ENCODE measurements at places on chromosomes 13 and 19.

GRCh38 chr13:110242615-110243014 lies 64.3 kb downstream of the COL4A1 start:
- DNase-seq, result no peak

- no peak for DNase-seq
These were observed 139.1 kb upstream of the TRPC4 start for GRCh38 chr13:38008636-38009035.

DNA sequence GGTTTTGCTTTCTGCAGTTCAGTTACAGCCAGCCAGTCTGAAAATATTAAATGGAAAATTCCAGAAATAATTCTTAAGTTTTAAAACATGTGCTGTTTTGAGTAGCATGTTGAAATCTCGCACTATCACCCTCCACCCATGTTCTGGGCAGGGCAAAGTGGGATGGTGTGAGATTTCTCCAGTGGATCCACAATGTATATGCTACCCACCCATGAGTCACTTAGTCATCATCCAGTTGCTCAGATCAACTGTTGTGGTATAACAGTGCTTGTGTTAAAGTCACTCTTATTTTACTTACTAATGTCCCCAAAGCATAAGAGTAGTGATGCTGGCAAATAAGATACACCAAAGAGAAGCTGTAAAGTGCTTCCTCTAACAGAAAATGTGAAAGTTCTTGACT lies 56.4 kb downstream of the CYSLTR2 start:
- no peak for DNase-seq

- no peak for DNase-seq
These were observed at the start of gene STAP2 for GRCh38 chr19:4338441-4339355. STAP2 (minus strand) TSS chr19:4338827; CDS start chr19:4338753, 74 bp downstream.

DNA sequence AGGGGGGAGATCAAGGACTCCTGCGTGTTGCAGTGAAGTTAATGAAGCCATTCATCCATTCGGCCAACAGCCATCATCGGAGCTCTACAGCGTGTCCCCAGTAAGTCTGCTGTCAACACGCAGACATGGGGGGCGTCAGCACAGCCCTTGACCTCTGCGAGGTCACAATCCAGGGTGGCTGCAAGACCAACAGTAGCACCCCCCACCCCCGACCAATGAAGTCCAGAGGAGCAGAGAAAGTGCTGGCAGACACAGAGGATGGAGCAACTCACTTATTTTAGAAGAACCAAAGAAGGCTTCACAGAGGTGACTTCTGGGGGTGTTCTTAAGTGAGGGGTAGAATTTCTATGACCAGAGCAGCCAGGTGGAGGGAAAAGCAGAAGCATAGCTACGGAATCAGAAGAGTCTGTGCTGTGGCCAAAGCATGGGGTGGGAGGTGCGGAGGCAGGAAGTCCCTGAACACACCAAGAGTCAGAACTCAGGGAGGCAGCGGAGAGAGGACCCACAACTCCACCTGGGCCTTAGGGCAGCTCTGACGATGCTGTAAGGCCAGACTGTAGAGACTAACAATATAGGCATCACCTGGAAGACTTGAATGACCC lies 185.4 kb downstream of the FOXO1 start:
- no peak for DNase-seq

- DNase-seq, result peak; percentile 17
These were observed 19.5 kb downstream of the NUFIP1 start for GRCh38 chr13:44969551-44970484.

DNA sequence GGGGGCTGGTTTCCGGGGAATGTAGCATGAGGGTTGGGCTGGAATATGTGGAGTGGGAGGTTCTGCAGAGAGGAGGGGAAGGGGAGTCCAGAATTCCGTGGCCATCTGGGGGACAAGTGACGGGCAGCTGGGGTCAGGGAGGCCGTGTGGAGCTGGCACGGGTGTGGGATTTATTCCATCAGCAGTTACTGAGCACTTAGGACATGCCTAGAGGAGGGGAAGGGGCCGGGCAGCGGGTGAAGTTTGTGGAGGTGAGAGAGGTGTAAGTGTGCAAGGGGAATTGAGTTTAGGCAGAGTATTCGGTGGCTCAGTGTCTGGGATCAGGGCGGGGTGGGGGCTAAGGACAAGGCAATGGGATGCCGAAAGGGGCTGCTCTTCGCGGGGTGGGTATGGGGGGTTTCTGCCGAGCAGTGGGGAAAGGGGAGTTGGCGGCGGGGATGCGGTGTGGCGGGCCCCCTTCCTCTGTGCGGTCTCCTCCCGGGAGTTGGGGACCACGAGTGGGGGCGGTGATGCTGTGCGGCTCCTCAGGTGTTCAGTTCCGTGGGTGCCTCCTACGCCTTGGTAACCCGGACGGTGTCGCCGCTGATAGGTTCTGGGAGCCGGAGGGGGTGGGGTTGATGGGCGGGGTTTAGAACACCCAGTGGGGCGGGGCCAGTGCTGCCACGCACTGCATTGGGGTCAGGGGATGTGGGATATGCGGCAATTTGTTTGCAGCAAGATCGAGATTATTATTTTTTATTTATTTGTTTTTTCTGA lies 5.4 kb downstream of the CCDC61 start:
- DNase-seq, result peak; percentile 84

DNA sequence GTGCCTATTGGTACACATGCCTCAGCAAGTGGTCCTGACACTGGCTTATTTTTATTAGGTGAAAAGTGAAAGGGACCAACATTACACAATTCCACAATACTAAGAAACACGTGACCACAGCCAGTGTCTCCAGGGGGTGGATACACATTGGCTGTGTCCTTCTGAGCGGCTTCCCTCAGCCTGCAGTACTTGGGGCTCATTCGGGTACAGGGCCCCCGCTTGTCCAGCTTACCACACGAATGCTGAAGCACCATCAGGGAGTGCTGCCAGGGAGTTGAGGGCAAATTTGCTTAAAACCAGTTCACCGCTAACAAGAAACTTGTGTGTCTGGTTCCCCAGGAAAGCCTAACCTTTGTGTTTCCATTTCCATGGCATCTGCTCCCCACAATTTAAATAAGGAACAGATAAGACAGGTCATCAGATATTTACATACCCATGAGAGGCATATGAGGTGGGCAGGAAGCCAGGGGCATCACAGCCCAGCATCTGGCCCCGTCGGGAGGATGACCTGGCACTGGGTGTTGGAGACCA lies 23.3 kb downstream of the PBX4 start:
- DNase-seq, result peak; percentile 27

DNA sequence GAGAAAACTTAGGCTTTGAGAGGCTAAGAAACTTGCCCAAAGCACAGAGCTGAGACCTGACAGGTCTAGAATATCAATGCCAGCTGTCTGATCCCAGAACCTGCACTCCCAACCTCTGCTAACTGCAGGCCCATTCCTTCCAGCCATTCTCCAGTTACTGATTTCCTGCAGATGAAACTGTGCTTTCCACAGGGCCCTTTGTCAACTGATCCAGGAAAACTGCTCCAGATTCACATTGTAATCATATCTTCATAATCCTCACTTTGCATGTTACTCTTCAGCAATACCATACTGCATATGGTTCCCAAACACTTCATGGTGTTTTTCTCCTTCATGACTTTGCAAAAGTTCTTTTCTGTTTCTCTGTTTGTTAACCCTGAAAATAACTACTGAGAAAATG lies 100.6 kb downstream of the RAP2A start:
- no peak for DNase-seq

- DNase-seq, result no peak
These were observed 13.0 kb upstream of the SPATA13 start for GRCh38 chr13:24147570-24147963.

DNA sequence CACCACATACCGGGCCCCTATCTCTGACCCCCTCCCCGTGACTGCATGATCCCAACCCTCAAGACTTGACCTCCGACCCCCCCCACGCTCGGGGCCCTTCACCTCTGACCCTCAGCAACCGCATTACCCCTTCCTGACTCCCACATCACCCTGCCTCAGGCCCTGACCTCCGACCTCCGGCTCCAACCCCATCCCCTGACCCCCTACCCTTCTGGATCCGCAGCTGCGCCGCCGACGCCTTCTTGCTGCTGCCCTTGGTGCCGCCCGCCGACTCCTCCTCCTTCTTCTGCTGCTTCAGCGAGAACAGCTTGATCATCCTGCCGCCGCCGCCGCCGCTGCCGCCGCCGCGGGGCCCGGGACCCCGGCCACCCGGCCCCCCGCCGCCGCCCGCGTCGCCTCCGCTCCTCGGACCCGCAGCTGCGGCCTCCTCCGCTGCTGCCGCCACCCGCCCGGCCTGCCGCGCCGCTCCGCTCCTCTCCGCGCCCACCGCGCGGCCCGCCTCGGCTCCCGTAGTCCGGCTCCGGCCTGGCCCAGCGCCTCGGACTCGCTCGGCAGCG lies at the start of gene UBE2M:
Gene UBE2M (minus strand): TSS at position 546 of the 557 bp plus-strand sequence. CDS start 230 bp downstream, at position 316.
- DNase-seq, result peak; percentile 73

GRCh38 chr19:29672933-29673336 lies 7.7 kb downstream of the PLEKHF1 start:
- peak; percentile 90 for DNase-seq

GRCh38 chr13:33073338-33073737 lies 57.1 kb downstream of the KL start:
- DNase-seq, result no peak

DNA sequence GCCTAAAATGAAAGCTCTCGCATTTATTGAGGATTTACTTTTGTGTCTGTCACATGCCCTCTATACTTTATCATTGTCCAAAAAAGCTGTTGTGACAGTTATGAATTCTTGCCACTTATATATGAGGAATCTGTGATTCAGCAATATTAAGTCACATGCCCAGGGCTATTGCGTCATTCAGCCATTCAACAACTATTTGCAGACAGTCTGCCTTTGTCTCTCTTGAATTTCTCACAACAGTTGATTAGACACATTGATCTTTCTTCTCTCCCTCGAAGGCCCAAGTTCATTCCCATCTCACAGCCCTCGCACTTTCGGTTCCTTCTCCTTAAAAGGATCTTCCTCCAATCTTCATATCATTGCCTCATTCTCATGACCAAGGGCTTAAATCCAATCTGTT lies 342.6 kb downstream of the MZT1 start:
- no peak for DNase-seq

DNA sequence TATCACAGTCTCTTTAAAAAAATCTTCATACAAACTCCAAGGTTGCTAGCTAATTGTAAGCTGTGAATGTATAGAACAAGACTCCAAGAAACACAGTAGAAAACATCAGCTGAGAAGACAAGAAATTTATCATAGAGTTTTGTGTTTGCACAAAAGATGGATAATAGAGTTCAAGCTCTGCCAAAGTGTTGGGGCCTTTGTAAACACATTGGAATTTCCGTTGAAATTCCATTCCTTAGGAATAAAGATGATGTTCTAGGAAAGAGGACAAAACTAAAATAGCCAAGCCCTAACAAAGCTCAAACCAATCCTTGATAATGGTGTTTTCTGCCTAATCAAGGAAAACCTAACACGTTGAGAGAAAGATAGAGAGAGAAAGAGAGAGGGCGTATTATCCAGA lies 20.6 kb downstream of the LRRC63 start:
- DNase-seq, result no peak

- peak; percentile 81 for DNase-seq
These were observed 5.3 kb upstream of the CEACAM21 start for GRCh38 chr19:41570639-41571112.

GRCh38 chr19:4354897-4355296 lies 11.5 kb downstream of the MPND start:
- DNase-seq, result no peak

DNA sequence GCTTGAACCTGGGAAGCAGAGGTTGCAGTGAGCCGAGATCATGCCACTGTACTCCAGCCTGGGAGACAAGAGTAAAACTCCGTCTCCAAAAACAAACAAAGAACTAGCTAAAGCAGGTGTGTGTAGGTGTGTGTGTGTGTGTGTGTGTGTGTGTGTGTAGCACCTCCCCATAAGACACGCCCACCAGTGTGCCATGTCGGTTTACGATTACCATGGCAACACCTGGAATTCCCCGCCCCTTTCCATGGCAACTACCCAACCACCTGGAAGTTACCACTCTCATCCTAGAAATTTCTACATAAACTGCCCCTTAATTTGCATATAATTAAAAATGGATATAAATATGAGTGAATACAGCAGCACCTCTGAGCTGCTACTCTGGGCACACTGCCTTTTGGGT lies 80.9 kb upstream of the ADGRE5 start:
- no peak for DNase-seq

DNA sequence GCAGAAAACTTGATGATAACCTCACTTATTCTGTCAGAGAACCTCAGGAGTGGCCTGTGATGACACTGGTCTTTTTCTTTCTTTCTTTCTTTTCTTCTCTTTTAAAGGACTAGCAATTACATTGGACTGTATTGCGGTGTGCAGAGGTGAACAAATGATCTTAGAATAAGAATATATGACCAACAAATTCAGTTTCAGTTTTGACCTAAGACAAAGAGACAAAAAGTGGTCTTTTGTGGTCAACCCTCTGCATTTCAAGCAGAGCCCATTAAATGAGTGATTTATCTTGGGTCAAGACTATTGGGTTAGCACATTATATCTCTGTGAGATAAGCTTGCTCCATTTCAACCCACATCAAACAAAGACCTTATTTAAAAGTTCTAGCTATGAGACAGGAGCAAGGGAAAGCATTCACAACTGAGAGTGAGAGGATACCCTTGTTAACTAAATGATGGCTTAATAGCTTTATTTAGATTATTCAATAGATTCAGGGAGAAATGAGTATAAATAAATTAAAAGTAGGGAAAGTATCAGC lies 644.4 kb downstream of the PCDH9 start:
- DNase-seq, result no peak

DNA sequence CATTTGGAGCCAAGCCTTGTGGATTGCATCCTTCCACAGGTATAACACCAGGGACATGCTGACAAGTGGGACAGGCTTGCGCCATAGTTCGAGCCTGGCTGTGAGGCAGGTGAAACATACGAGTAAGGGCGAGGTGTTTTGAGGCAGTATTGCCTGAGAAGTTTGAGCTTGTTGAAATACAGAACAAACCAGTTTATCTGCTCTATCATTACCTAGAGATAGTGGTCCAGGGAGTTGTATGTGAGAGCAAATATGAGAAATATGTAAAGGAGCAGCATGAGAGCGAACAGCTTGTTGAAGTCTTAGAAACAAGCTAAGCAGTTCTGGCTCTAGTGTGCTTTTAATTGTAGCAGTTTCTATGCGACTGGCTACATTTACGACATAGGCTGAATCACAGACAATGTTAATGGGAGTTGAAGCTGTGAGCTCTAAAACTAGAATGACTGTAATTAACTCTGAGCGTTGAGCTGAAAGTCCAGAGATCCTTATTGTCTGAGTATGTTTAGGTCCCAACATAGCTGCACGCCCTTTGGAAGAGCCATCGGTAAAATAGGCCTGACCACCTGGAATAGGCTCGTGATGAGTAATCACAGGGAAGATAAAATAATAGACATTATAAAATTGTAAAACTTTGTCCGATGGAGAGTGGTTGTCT lies 8.2 kb downstream of the ZNF439 start:
- DNase-seq, result no peak

DNA sequence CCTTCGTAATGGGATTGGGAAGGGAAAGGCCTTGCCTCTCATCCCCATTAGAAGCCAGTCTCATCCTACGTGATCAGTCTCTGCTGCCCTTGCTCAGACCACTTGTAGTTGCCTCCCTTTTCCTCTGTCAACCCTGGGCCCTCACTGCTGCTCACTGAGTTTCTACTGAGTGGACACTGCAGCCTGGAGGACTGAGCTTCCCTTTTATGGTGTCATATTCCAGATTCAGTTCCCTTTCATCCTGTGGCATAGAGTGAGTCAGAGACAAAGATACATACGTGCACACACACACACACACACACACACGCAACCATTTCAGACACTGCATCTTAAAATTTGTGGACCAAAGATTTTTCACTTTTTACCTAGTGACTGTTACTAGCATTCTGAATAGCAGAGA lies 56.6 kb downstream of the COG3 start:
- DNase-seq, result no peak

Measured in CD4-positive, alpha-beta memory T cell (primary cell).